ENCODE measurements at places on chromosomes 3 and 15.

GRCh38 chr3:6827453-6827852, 33.5 kb upstream of the GRM7 start:
- no peak for DNase-seq

GRCh38 chr3:54654776-54655175, 273.1 kb downstream of the LRTM1 start:
- no peak for DNase-seq

GRCh38 chr3:74267588-74268184, 346.8 kb downstream of the CNTN3 start:
- no peak for DNase-seq

DNA sequence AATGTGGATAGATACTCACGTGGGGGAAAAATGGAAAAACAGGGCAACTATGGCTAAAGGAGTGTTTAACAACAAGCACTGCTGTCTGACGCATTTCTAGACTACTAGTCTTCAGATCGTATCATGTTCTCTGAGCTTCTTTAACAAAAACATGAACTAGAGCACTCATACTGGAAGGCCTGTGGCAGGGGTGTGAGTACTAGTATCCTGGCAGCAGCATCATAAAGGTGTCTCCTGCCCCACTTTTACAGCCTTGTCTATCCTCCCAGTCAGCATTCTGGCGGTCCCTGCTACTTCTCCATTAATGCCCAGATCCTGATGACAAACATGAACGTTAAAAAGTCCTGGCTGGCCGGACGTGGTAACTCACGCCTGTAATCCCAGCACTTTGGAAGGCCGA, 4.0 kb downstream of the FMN1 start:
- DNase-seq = no peak

DNA sequence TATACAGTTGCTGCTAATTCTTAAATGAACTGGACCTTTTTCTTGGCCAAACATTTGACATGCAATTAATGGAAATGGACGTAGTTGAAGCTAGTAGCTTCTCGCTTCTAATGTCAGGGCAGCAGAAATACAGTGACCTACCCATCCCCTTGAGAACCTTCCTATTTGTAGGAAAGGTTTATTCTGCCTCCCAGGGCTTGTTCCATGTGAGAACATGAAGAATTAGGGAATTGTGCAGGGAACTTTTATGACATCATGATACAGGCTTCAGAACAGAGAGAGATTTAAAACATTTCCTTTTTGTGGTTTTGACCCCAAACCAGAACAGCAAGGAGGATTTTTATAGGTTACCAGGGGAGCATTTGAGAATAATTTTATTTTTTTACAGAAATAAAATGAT, 406.6 kb upstream of the PPP2R3A start:
- DNase-seq = no peak

DNA sequence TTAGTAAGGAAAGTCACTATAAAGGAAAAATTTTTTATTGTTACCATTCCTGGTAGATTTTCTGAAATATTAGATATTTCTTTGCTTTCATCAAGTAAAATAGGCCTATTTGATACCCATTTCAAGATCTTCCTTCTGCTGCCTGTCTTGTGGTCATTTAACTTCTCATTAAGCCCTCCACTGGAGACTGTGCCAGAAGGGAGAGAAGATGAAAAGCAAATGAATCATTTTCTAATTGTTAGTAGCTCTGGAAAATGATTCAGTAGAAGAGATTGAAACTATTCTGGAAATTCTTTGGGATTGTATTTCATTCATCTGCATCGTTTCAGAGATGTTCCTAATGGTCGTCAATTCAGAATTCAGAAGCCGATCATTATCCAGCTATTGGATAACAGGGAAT, 3.2 kb downstream of the KCTD6 start:
- no peak for DNase-seq

DNA sequence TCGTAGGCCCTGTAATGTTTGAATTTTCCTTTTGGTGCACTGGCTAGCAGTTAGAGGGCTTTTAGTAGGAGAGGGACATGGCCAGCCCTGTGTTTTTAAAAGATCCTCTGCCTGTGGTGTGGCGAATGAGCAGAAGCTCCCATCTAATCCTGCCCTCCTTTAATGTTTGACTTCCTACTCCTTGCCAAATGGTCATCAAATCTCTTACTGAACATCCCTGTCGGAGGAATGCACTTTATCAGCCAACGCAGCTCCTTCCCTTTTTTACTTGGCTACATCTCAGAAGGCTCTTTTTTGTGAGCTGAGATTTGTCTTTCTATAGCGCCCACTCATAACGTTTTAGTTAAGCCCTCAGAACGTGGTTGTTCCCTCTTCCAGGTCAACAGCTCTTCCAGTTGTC, 44.8 kb downstream of the MAP2K5 start:
- no peak for DNase-seq

GRCh38 chr3:16809993-16810392, 74.8 kb upstream of the PLCL2 start:
- DNase-seq = no peak

GRCh38 chr3:6120786-6121185, 740.1 kb upstream of the GRM7 start:
- DNase-seq = no peak

DNA sequence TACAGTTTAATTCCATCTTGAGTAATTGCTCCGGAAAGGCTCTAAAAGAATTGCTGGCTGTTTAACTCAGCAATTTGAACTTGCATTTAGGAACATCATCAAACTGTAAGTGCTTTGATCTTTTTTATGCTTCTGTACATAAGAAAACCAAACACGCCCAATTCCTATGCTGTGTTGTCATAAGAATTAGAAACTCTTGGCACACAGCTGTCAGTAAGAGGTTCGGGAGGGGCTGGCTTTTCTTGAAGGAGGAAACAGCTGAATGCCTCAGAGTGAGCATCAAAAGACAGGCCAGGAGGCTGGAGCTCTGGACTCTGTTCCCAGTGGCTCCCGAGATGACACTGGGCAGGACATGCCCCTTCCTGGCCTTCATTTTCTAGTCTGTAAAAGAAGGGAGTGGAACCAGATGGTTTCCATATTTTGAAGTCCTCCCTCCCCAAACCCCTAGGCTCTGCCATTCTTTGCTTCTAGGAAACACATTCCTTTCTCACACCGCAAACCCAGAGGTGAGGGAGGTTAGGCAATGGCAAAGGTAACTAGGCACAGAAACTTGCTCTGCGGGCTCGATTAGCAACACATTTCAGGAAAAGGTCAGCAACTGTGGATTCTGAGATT, 73.7 kb upstream of the DLG1 start:
- DNase-seq = no peak

GRCh38 chr15:51861557-51862359, 32.3 kb downstream of the TMOD3 start:
- DNase-seq = no peak

GRCh38 chr3:9786825-9787669, 5.2 kb downstream of the TADA3 start:
- DNase-seq = no peak

DNA sequence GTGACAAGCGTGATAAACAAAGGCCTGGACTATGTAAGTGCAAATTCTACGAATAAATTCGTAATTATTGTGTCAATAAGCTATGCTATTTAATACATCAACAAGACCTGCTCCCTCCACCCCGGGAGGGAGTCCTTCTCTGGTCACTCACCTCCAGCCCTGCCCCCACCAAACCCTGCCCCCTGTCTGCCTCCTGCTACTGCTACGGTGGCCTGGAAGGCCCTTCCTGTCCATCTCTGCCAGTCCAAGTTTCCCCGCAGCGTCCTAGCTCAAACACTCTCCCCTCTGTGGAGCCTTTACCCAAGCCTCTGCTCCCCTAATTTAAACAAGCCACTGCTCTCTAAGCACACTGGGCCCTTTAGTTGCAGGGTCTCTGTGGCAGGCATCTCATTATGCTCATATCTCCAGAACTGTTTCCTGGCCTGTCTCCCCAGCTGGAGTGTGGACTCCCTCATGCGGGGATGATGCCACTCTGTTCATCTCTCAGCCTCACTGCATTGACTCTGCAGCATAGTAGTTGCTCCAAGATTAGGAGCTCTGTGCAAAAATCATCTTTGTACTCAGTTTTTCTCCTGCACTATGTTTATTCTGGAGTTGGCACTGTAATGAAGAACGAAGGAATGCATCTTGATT, 241.2 kb downstream of the NTRK3 start:
- DNase-seq = no peak

- DNase-seq = no peak
Observed at GRCh38 chr15:47768735-47769134, 51.4 kb downstream of the SEMA6D start.

GRCh38 chr15:98966091-98966787, 41.4 kb downstream of the PGPEP1L start:
- no peak for DNase-seq

DNA sequence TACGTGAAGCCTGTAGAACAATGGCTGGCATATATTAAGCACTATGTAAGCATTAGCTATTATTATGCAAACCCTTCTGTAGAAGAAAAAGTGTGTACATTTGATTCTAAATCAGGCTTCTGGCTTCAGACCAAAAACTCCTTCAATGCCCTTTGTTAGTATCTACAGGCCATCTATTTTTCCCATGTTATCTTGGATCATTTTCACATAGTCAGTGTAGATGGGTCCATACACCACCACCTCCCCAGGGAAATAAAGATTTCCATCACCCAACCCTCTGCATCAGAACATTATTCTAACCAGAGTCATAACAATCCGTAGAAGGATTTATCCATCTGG, 8.0 kb upstream of the KLHL6 start:
- DNase-seq = no peak

DNA sequence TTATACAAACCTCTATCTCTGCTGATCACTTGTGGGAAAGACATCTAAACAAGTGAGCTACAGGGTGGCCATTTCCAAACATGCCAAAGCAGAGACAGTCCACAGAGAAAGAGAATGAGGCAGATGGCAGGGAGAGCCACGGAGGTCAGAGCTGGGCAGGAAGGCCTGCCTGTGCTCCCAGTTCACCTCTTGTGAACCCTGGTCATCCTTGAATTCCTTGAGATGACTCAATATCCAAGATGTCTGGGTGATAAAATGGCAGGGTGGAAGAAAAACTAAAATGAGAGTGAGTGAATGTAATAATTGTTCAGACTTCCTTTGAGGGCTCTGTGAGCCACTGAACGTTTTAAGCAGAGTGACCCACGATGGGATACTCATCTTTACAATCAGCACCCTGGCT, 104.8 kb downstream of the PLCH1 start:
- no peak for DNase-seq

GRCh38 chr15:57649138-57649537, 57.4 kb upstream of the POLR2M start:
- no peak for DNase-seq

GRCh38 chr15:78157203-78157602, 8.0 kb downstream of the IDH3A start:
- DNase-seq = no peak

GRCh38 chr3:95595416-95596075, 1218.8 kb upstream of the EPHA6 start:
- no peak for DNase-seq

DNA sequence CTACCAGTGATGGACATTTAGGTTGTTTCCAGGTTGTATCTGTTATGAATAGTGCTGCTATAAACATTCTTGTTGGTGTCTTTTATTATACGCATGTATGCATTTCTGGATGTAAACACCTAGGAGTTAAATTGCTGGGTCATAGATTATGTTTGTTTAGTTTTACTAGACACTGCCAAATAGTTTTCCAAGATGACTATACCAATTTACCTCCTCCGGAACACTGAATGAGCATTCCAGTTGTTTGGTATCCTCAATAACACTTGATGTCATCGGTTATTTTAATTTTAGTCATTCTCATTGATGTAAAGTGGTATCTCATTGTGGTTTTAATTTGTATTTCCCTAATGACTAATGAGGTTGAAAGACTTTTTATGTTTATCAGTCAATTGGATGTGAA, 36.6 kb upstream of the ARID3B start:
- no peak for DNase-seq

- DNase-seq = no peak
Observed at GRCh38 chr3:126552688-126553283, 5.9 kb downstream of the C3orf22 start.

DNA sequence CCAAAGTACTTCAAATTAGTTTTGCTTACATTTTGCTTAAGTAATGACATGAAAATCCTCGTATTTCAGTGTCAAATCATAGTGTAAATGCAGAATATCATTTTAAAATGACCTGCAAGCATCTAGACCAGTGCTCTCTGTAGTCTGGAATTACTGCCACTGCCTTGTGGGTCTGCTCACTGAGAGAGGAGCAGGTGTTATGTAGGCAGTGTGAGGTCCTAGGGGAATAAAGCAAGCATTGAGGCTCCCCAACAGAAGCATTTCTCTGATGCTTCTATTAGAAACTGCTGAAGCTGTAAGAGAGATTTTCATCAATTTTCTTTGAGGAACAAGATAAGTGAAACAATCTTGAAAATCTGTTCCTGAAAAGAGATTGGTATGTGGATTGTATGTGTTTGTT, 253.2 kb downstream of the BBX start:
- DNase-seq = no peak

DNA sequence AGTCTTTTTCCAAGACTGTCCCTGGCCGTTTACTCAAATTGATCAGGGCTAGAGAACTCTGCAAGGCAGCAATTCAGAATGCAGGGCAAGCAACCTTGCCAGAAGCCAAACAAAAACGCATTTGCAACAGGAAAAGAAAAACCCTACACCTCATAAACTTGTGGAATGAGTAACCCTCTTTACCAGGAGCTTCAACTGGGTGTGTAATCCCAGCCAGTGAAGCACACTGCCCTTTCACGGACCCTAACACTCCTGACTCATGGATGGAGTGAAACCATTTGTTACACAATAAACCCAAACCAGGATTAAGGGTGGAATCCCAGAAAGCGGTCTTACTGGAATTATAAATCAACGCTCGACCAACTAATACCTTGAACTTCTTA, 14.8 kb upstream of the LDHAL6B start:
- DNase-seq = no peak

DNA sequence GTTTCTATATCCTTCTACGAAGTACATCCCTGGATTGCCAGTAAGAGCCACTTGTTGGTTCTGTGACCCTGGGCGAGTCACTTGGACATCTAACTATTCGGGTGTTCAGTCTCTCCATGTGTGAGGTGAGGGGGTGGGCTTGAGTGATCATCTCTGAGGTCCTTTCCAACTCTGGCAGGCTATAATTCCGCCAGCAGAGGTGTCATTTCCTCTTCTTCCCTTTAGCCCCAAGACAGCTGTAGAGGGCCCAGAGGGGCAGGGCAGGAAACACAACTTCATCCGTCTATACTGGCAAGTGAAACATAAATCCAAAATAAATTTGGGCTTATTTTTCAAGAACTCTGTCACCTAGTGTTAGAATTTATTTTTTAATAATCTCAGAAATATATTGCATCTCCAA, 38.1 kb downstream of the C2CD4A start:
- DNase-seq = no peak

All from stimulated activated CD8-positive, alpha-beta memory T cell treated with anti-CD3 and anti-CD28 coated beads, Interleukin-15, amount 100 ng/mL, for 24 hours (primary cell).